ENCODE measurements at places on chromosomes 7 and 10.

GRCh38 chr10:71209352-71209715 is 3.0 kb upstream of the UNC5B start:
- DNase-seq: no peak

DNA sequence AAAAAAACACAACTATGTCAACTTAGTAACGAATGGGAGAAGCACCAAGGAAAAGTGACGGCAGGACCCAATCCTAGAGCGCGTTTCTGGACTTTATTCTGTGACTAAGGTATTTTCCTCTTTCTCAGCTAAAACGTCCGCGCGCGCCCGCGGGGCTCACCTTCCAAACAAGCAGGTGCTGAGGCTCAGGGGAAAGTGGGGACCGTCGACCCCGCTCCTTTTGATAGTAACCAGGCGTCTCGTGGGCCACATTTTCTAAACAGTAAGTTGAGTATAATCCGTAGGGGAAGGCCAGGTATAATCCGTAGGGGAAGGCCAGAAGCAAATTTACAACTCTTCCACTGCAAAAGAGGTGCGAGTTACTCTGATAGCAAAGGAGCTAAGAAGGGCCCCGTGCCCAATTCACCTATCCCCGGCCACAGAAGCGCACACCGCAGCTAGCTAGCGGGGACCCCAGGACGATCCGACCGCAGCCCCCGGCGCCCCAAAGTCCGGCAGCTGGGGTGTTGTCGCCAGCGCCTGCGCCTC is 743 bp downstream of the MKI67 start:
- DNase-seq: no peak

- DNase-seq: no peak
Observed at GRCh38 chr7:1172666-1173523, 12.9 kb upstream of the ZFAND2A start.

DNA sequence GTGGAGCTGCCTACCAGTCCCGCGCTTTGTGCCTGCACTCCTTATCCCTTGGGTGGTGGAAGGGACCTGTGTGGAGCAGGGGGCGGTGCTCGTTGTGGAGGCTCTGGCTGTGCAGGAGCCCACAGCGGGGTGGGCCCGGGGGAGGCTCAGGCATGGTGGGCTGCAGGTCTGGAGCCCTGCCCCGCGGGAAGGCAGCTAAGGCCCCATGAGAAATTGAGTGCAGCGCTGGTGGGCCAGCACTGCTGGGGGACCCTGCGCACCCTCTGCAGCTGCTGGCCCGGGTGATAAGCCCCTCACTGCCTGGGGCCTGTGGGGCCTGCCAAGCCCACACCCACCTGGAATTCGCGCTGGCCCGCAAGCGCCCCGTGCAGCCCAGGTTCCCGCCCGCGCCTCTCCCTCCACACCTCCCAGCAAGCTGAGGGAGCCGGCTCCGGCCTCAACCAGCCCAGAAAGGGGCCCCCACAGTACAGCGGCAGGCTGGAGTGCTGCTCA is 859.6 kb upstream of the KCND2 start:
- DNase-seq: no peak

DNA sequence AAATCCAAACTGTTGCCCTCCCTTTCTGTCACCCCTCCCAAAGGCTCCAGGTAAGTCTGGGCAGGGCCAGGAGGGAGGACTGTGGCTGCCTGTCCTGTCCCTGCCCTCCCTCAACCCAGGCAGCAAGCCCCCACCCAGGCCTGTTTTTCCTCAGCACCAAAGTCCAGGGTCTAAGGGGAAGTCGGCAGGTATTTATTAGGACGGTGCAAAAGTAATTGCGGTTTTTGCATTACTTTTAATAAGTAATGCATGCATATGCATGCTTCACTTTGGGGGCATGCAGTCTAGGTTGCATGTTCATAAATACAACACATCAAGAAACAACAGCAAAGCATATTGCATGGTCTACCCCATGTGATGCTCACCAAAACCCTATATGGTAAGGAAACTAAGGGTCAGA is 15.2 kb upstream of the HABP2 start:
- DNase-seq: no peak

GRCh38 chr7:70132852-70133690 is 534.8 kb downstream of the AUTS2 start:
- DNase-seq: no peak
